ENCODE measurements at places on chromosomes 12 and 14. TPM values are rescaled to one million over a fixed set of nuclear protein-coding genes. Genes with fewer than 3 reads are reported as not detected.

Gene GLI1
- total RNA-seq, result 0.23 TPM

Gene GABARAPL1
- 72.3 TPM for total RNA-seq

Gene LRP1-AS
- total RNA-seq, result not detected

Gene BBS10
- 11.9 TPM for total RNA-seq

Gene GPRC5D
- total RNA-seq, result 0.12 TPM

Gene AQP6
- under 0.01 TPM for total RNA-seq

Gene FOS
- 52.9 TPM for total RNA-seq

Gene IPO4
- 41.9 TPM for total RNA-seq

Gene GPD1
- total RNA-seq, result 0.47 TPM

Gene KLHL33
- total RNA-seq, result 0.23 TPM

Gene GPR68
- 7.1 TPM for total RNA-seq

Measured in smooth muscle cell of the coronary artery (primary cell).